ENCODE measurements at places on chromosomes 5 and 9.
A peak's percentile ranks its signal among the peaks of the same experiment; 100 is the strongest.

DNA sequence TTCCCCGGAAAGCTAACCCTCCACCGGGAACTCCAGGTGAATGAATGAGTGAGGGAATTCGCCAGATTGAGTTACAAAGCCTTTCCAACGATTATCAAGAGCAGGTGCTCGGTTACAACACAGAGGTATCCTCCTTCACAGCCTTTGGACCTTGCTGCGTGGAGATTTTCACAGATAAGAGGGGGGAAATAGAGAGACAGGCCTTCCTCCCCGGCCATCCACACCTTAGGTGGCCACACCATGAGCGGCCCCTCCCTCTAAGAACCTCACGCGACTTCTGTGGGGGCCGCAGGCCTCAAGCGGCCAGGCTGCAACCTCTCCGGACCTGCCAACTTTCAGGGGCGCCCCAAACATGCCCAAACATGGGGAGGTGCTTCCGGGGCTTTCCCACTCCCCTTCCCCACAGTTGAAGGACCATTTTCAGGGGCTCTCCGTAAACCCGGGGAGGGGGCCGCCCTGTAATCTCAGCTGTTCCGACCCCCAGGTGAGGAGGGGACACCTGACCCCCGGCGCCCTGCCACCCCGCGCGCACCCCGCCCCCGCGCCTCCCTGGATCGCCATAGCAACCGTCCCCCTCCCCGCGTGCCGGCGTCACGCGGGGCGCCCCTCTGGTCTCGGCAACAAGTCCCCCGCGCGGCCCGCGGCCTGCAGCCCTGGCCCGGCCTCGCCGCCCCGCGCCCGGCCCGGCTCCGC is 603 bp downstream of the DENND1A start:
- no peak for DNase-seq

- no peak for DNase-seq
Observed at GRCh38 chr5:61461417-61461816, 129.4 kb downstream of the ZSWIM6 start.

DNA sequence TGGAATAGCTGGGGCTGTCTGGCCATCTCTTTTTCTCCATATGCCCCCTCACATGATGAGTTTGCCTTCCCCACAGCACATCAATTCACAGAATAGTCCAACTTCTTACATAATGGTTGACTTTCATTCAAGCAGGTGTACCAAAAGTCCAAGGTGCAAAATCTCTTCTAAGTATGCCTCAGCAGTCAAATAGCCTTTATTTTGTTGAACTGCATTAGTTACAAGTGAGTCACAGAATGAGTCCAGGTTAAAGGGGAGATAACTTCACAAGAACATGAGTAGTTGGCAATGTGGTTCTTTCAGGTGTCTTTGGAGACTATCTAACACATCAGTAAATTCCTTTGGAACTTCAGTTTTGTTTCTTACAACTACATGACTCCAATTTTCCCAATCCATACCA is 672.5 kb downstream of the PRELID2 start:
- DNase-seq = no peak

DNA sequence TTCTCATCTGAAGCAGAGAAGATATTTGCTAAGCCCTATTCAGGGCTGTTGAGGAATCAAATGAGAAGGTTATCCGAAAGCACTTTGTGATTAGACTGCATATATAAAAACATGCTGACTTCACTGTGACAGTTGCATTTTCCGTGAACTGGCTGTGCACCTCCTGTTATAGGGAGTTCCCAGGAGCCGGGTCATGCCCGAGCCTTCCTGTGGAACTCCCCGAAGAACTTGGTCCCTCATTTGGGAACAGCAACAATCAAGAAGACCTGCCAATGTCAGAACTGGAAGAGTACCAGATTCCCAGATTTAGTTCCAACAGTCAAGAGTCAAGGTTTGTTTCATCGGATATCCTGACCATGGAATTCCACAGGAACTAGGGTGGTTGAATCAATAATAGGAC is 130.4 kb upstream of the RAI14 start:
- DNase-seq = no peak

GRCh38 chr5:80672140-80672736 is 17.5 kb upstream of the DHFR start:
- DNase-seq = peak; percentile 55

DNA sequence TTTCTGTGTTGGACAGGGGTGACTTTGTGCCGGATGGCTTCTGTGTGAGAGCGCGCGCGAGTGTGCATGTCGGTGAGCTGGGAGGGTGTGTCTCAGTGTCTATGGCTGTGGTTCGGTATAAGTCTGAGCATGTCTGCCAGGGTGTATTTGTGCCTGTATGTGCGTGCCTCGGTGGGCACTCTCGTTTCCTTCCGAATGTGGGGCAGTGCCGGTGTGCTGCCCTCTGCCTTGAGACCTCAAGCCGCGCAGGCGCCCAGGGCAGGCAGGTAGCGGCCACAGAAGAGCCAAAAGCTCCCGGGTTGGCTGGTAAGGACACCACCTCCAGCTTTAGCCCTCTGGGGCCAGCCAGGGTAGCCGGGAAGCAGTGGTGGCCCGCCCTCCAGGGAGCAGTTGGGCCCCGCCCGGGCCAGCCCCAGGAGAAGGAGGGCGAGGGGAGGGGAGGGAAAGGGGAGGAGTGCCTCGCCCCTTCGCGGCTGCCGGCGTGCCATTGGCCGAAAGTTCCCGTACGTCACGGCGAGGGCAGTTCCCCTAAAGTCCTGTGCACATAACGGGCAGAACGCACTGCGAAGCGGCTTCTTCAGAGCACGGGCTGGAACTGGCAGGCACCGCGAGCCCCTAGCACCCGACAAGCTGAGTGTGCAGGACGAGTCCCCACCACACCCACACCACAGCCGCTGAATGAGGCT is at the start of gene ADRB2:
Gene ADRB2 (plus strand): TSS at position 559 of the 686 bp plus-strand sequence. CDS start 221 bp downstream, outside the sequence.
- peak; percentile 92 for DNase-seq

DNA sequence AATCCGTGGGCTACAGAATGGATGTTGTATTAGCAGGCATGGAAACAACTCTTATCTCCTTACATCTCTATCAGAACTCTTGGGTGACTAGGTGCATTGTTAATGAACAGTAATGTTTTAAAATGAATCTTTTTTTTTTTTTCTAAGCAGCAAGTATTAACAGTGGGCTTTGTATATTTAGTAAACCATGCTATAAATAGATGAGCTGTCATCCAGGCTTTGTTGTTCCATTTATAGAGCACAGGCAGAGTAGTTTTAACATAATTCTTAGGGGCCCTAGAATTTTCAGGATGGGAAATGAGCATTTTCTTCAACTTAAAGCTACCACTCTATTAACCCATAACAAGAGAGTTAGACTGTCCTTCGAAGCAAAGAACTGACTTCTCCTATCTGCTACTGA is 233.7 kb upstream of the ADAMTSL1 start:
- DNase-seq = no peak

- DNase-seq = no peak
Observed at GRCh38 chr5:172005708-172006320, 624 bp downstream of the FBXW11 start.

- no peak for DNase-seq
Observed at GRCh38 chr9:79020276-79020675, 551.5 kb upstream of the TLE4 start.

GRCh38 chr9:107276966-107277710 is 5.9 kb upstream of the RAD23B start:
- DNase-seq = no peak

DNA sequence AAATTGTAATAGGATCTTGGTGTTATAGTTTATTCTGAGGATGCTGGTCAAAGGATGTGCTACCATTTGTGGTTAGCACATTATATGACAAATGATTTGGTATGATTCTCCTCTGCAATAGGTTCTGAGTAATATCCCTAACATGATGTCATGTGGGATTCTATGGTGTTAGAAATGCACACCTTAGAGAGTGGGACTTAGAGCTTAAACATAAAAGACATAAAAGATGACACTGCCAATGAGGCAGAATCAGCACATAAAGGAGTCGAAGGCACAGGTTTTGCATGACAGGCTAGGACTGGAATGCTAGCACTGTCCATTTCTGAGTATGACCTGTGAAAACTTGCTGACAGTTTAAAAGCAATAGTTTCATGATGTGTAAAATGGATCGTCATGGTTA is 100.4 kb downstream of the OSTF1 start:
- no peak for DNase-seq

DNA sequence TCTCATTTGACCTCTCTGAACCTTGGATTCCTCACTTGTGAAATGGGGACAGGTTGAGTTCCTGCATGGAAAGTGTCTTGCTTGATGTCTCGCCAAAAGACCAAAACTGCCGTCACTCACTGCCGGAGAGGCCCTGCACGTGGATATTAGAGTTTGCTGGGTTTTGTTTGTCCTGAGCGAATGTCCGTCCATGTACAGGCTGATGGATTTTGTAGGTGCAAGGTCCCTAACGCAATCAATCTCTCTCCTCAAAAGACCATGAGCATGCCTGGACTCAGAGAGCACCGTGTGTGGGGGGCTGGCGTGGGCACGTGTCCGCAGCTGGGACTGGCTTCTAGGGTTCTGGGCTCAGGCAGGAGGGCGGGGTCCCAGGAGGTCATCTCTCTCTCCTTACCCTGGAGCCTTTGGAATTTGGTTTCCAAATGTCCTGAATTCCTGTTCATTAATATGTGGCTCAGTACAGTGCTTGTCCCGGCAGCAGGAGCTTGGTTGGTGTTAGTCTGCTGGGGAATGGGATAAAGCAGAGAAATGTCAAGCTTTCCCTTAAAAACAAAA is 146.0 kb upstream of the IER5L start:
- no peak for DNase-seq

DNA sequence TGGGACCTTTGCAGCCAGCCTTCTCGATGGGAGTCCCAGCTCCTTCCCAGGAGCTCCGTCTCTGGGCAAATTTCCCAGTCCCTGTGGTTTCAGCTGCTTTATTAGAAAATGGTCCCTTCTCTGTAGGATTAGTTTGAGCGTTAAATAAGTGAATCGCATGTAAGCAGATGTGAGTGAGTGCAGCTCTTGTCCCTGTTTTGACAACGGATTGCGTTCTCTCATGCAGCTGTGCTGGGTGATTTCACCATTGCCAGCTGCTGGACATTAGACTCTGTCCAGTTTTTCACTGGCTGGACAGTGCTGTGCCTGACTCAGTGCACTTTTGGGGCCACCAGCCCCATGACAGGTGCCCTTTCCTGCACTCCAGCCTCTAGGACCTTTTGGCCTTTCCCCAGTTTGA is 11.6 kb upstream of the CEL start:
- no peak for DNase-seq

DNA sequence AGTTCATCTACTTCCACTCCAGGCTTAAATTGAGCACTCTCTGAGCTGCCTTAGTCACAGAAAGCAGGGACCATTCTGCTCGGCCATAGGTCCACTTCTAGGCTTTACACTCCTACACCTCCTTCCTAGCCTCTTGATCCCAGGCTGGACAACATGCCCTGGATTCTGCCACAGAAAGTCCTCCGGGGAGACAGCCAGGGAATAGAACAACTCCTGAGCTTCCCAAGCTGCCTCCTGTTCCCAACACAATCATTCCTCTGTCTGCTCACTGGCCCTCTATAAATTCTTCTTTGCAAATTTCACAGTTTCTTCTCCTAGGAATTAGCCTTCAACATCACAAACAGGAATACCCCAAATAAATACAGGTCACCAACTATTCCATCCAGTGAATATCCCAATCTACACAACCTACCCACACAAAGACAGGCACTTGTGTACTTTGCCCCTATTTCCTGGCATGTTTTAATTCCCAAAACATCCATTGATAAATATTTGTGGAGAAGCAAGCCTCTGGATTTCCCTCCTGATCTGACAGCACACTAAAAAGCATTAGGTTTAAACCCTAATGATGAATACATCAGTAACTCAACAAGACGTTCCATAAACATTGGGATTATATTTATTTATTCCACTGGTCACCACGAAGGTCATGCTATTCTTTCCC is 125.5 kb downstream of the ENC1 start:
- no peak for DNase-seq
